Brain pericyte (primary cell): ENCODE measurements at places on chromosomes 11 and 22.

GRCh38 chr22:26751217-26751616 lies 93.8 kb downstream of the MIAT start:
- no peak for DNase-seq

DNA sequence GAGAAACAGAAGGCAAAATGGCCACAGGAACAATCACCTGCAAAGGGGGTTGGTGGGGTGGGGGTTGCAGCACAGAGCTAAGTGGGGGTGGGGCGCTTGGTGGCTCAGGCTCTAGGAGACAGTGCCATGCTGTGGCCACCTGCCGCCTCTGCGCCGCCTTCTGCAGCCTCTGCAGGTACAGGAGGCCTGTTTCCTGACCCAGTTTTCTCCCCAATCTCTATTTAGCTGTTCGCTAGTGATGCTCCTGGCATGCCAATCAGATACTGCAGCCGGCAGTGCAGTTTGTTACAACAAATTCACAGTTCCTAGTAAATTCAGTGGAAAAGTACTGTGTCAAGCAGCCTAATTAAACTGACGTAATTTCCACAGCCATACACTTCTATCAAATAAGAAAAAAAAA lies 106.4 kb downstream of the SERGEF start:
- no peak for DNase-seq

DNA sequence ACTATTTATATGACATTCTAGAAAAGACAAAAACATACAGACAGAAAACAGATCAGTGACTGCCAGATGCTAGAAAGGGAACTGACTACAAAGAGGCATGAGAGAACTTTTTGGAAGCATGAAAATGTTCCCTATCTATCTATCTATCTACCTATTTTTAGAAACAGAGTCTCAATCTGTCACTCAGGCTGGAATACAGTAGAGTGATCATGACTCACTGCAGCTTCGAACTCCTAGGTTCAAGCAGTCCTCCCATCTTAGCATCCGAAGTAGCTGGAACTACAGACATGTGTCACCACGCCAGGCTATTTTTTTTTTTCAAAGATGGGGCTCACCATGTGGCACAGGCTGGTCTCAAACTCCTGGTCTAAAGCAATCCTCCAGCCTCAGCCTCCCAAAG lies 6.9 kb downstream of the SBF2 start:
- no peak for DNase-seq

GRCh38 chr11:10715571-10715970 lies 22.0 kb upstream of the IRAG1 start:
- DNase-seq, result no peak

DNA sequence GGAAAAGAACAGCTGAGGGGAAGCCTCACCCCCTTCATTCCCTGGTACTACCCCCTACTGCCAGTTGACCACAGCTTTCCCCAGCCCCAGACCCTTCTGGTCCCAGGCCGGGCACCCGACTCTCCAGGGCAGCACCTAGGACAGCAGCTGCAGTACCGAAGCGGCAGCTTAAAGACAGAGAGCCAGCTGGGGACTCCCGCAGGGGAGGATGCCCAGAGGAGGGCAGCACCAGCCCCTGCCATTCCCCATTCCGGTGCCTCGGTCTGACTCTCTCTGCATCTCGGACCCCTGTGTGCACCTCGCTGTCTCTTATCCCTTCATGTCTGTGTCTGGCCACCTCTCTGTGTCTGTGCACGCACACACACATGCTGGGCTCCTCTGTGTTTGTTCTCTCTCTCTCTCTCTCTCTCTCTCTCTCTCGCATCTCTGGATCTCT lies 9.4 kb downstream of the IGSF9B start:
- no peak for DNase-seq

DNA sequence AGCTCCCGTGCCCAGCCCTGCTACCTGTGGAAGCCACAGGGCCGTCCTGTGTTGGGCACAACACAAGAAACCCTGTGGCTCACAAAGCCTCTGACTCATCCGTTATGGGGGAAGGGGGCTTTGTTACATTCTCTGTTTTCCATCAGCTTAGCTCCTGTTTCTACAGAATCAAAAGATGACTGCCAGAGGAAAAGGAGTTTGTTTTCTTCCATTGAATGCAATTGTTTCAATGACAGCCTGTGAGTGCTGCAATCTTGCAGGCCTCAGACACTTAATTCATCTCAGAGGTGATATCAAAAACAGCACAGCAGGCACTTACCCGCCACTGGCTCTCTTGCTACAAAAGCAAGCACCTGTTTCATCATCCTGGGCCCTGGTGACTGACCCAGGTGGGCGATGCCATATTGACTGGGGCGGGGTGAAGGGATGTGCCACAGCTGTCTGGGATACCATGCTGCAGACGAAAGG lies 194.3 kb downstream of the OPCML start:
- no peak for DNase-seq

DNA sequence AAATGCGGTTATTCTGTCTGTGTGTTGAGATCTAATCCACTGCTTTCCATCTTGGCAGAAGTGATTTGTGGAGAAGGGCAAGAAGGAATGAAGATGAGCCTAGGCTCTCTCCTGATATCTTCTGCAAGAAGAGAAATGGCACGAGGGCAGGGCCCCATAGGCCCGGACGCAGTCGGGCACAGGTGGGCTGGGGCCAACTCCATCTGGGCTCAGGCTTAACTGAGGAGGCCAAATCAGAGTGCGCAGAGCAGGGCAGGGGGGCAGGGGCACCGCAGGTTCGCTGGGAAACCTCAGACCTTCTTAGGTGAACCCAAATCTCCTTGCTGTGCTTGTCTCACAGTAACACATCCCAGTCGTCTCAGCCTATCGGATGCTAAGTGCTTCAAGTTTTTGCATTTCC lies 32.8 kb upstream of the BID start:
- no peak for DNase-seq

DNA sequence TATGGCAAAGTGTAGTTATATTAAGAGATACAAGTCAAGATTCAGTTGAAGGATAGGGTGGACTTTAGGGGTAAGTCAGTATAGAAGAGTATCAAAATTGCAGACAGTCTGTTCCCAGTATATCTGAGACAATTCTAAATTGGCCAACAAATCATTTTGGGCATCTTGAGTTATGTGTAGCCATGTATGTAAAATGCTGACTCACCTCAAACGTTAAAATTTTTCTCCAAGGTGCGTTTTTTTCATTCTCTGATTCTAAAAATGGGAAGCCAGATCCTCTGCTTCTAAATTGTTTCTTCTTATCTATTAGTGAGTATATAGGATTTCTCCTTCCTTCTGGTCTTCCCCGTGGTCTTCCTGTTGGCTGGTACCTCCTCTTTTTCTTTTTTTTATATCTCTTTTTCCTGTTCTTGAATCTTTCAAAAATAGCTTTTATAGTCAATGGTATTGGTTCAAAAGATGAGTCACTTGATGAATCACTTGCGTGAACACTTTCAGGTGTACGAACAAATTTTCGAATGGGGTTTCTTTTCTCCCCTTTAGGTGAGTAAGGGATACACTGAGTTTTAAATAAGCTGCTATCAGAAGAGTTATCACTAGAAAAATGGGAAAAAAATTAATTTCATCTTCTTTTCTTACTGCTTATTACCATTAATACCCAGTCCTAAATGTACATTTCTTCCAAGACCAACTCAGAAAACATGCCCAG lies 3.2 kb downstream of the TAF1D start:
- no peak for DNase-seq

- DNase-seq, result no peak
These were observed 563.2 kb downstream of the TMEM135 start for GRCh38 chr11:87600938-87601337.

- DNase-seq, result no peak
These were observed 19.4 kb downstream of the MUC5AC start for GRCh38 chr11:1177020-1177770.

DNA sequence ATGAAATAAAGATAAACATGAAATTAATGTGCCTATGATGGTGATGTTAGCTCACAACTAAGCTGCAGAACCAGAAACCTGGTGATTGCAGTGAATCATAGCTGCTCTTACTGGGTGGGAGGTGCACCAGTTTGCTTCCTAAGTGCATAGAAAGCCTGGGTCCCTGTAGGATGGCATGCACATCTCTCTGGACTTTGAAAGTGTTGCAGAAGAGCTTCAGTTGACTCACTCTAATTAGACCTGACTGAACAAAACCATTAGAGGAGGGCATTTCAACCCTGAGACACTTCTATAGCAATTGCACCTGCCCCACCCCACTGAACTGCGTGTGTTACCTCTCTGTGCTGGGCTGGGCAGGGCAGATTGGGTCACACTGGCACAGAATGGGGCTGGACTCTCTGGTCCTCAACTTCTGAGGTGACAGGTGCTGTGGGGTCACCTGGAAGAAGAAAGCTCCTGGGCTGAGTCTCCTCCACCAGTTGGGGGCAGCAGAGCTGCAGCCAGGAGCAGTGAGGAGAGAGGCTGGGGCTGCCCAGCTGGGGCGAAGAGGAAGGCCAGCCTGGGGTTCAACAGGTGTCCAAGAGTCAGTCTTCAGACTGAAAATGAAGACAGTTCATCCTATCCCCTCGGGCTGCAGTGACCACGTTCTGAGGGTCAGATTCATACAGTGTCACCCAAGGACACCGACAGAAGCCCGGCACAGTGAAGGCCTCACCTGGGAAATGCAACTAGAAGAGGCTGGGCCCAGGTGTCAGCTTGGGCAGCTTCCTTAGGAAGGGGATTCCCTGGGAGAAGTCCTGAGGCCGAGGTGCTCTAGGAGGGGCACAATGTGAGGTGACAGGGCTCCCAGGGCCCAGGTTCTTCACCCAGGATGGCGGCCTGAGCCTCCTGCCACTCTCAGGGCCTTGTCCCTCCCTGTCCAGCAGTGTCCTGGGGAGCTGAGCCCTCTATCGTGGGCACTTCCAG lies 58.1 kb downstream of the GGTLC2 start:
- DNase-seq, result no peak

DNA sequence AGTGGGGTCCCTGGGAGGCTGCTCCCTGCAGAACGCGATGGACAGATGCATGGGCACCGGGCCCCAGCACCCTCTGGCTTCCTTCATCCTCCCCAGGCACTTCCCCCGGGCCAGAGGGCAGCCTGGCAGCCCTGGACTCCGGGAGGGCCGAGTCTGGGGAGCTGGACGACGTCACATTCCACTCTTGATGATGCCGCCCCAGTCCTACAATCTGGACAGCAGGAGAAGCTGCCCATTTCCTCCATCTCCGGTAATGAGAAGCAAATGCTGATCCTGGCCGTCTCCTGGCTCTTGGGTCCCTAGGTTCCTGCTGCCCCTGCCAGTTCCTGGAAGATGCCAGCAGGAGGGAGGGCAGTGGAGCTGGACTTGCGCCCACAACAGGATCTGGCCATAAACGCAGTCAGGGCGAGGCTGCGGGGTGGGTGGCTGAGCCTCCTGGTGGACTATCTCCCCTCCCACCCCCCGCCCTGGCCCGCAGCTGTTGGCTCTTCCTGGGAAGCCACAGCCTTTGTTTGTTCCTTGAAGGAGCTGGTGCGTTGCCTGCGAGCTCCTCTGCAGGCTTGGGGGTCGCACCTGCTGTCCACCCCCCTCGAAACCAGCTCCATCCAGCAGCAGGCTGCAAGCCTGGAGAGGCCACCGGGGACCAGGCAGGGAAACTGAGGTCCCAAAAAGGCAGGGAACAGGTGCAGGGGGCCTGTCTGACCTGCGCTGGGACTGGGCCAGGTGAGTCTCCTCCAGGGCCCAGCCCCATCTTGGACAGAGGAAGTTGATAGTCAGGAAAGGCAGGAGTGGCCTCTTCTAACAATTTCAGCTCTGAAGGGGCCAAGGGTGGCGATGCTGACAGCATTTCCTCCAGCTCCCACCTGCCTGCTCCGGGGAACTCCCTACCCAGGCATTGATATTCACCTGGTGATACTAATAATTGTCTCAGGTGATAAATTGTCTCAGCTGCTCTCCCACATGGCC lies 17.9 kb upstream of the MUC6 start:
- no peak for DNase-seq

DNA sequence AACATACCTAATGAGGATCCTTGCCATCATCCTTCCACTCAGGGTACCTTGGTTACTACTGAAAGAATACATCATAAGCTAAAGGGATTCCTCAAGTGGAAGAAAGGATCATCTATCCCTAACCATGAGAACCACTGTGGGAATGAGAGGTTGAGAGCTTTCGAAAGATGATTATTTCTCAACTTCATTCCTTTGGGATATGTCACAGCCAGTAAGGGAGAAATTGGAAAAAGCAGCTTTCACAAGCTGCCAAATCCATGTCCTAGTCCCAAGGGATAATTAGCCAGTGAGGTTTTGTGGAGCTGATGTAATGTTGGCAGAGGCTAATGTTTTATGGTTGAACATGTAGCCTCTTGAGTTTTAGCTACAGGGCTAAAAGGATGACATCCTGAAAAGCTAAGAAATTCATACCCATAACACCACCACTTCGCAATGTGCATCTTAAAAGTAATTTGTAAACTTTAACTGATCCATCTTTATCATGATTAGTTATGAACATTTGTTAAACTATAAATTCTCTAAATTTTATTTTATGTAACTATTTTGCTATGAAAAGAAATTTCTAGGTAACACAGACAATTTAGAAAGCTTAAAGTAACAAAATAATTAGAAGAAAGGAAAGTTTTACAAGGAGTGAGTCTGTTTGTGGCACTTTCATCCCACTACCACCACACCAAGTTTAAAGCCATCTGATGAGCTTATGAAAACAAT lies 123.9 kb downstream of the MRTFA start:
- peak; percentile 73 for DNase-seq

DNA sequence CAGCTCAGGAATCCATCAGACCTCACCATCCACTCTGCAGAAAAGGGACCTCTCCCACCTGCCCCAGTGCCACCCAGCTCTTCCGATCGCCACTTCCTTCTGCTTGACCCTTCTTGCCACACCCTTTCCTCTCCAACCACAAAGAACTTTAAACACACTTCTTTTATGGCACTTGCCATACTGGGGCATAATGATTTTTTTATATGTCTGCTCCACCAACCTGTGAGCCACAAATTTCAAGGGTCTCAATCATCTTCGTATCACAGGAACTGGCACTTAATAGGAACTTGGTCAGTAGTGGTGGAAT lies 11.7 kb upstream of the MYH9 start:
- no peak for DNase-seq

GRCh38 chr11:74822170-74822569 lies 73.5 kb downstream of the RNF169 start:
- DNase-seq, result peak; percentile 40

- DNase-seq, result no peak
These were observed 348.7 kb downstream of the ETS1 start for GRCh38 chr11:128238521-128239265.

GRCh38 chr11:122267602-122268001 lies 151.6 kb upstream of the BLID start:
- no peak for DNase-seq

- DNase-seq, result no peak
These were observed 22.0 kb downstream of the ARAP1 start for GRCh38 chr11:72730243-72730642.

GRCh38 chr22:34975721-34976120 lies 90.2 kb upstream of the ISX start:
- no peak for DNase-seq

GRCh38 chr22:31080164-31080847 lies 812 bp upstream of the SMTN start:
- DNase-seq, result no peak

GRCh38 chr11:66333896-66334604 lies 2.2 kb downstream of the RIN1 start:
- DNase-seq, result no peak

GRCh38 chr22:25764270-25765015 lies 22.5 kb downstream of the MYO18B start:
- no peak for DNase-seq
